ENCODE measurements at places on chromosomes 7 and 10. TPM values are rescaled to one million over a fixed set of nuclear protein-coding genes. Genes with fewer than 3 reads are reported as not detected.

Gene STAG3
- total RNA-seq: 0.80 TPM

Gene GLI3
- 10.2 TPM for total RNA-seq

Gene TRIM73
- total RNA-seq: 2.2 TPM

Gene CUBN
- 5.7 TPM for total RNA-seq

Gene IRF5
- total RNA-seq: 4.6 TPM

Gene COL28A1
- 5.7 TPM for total RNA-seq

DNA sequence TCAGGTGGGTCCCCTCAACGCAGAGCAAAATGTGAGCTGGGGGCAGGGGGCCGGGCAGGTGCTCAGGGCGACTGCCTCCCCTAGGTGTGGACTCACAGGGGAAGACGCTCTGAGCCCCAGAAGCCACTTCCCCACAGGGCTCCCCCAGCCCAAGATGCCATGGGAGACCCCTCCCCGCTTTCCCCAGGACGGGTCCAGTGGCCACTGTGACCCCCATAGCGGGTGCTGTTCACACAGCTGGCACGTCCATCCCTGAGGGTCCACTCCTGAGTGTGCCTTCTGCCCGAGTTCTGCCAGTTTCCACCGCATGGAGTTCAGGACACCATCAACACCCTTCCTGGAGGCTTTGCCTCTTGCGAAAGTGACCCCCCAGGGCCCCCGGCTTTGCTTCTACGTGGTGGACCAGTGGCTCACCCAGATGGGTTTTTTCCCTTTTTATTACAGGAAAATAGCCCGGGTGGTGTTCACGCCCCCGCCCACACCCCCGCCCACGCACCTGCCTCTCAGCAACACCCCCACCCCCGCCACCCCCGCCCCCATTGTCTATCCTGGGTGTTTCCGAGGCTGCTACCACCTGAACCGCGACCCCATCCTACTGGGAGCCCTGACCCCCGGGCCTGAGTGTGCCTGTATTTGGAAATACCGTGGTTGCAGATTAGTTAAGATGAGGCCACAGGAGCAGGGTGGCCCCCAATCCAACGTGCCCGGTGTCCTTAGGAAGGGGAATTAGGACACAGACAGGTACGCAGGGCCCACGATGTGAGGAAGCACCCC lies 32.0 kb downstream of the ADAP1 start:
- DNase-seq: no peak

- no peak for DNase-seq
Observed at GRCh38 chr7:37923996-37924395, 3.6 kb downstream of the EPDR1 start.

DNA sequence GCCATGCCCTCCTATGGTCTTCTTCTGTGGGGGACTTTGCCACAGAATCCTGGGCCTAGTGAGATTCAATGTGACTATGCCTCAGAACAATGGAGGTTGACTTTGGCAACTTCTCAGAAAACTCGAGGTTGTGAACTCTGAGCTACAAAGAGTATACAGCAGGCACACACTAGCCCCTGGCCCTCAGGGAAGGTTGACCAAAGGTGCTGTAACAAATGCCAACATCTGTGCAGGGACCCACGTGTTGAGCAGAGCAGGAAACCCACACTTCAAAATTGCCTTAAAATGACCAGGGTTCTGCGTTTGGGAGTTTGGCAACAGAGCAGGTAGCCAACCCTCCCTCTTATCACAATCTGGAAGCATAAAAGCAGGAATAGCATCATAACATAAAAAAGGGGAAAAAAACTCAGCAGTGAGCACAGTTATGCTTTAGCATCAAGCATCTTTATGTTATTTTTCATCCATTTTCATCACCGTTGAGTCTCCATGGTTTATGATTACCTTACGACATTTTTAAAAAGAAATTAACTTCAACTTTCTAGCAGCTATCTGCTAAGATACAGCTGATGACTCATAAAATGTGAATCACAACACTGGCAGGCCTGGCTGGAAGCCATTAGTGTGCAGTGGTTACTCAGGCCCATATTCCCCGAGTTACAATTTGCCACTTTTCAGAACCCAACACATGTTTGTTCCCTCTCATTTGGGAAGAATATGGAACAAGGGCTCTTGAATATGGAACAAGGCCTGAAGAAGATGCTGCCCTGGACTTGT lies 11.1 kb downstream of the PRLHR start:
- no peak for DNase-seq

GRCh38 chr7:149778696-149779501 lies 5.5 kb upstream of the ZNF467 start:
- DNase-seq: no peak

GRCh38 chr7:6284461-6285360 lies 12.3 kb upstream of the CYTH3 start:
- DNase-seq: no peak

- DNase-seq: no peak
Observed at GRCh38 chr10:26737730-26738129, 40.2 kb downstream of the PDSS1 start.

- no peak for DNase-seq
Observed at GRCh38 chr10:18368273-18368672, 228.0 kb downstream of the CACNB2 start.

Data from breast epithelium (tissue), 4 donors.